ENCODE measurements at places on chromosomes 2 and 18.

GRCh38 chr2:138979131-138979785 lies 199.1 kb upstream of the NXPH2 start:
- DNase-seq, result peak; percentile 31

DNA sequence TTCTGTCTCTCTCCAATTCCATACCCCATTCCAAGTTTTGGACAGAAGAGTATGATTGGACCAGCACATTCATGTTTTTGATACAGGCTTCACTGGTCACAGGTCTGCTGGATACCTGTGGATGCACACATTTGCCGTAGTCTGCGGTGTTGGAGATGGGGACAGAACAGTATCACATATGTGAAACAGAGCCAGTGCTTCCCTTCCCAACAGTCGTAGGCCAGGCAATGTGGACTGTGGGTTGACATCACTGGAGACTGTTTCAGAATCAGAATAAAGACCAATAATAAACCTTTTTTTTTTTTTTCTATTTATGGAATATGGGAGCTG lies 18.7 kb downstream of the ACSL3 start:
- no peak for DNase-seq

DNA sequence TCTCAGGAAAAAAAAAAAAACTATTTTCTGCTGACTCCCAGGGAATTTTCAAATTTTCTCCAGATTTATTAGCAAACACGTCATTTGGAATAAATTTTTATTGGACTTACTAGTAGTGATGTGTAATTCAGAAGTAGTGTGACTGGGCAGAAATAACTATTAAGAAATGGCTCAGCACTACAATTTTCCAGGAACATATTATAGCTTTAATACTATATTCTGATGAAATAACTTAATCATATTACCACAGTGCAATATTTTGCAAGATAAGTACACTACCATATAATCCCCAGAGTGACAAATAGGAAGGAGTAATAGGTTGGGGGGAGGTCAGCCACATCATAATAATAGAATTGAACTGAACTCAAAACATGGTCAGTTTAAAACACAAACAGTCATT lies 19.7 kb upstream of the TNFAIP6 start:
- no peak for DNase-seq

- DNase-seq, result no peak
These were observed 46.4 kb upstream of the BZW1 start for GRCh38 chr2:200765139-200765951.

GRCh38 chr18:51191128-51191717 lies 6.3 kb downstream of the MEX3C start:
- DNase-seq, result no peak

GRCh38 chr2:73983322-73984202 lies 1.1 kb upstream of the TET3 start:
- DNase-seq, result no peak

DNA sequence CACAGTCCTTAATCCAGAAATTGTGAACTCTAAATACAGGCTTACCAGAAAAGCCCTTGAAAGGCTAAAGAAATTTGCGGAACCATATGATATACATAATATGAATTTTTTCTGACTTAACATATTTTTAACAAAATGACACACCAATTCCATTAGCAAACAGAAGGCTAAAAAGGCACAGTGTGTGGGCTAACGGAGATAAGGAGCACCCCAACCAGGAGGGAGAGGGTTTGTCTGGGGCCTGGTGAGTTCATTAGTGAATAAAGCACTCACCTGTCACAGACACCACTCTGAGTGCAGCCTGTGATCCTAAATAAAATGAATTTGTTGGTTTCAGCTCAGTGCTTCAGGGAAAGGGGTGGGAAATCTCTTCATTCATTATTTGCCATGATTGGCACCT lies 2.7 kb upstream of the FECH start:
- no peak for DNase-seq

- no peak for DNase-seq
These were observed 67.7 kb upstream of the GRB14 start for GRCh38 chr2:164688896-164689419.

DNA sequence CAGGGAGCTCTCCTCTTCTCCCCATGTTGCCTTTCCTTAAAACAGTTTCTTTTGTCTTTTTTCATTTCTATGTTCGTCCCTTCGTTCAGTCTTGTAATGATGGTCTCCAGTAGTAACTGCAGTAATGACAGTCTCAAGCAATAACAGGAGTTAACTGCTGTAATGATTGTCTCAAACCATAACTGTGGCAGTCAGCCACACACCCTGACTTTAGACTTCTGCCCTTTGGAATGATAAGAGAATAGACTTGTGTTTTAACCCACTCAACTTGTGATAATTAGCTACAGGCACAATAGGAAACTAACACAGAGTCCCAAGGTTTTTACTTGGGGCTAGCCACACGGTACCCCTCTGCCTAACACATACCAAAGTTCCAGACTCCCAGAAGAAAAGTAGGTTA lies 12.1 kb downstream of the TMEM131 start:
- DNase-seq, result no peak

GRCh38 chr2:39996653-39997080 lies 217.6 kb upstream of the THUMPD2 start:
- no peak for DNase-seq

GRCh38 chr2:974054-974453 lies 23.4 kb downstream of the SNTG2 start:
- DNase-seq, result no peak

- DNase-seq, result no peak
These were observed 26.5 kb upstream of the KCNF1 start for GRCh38 chr2:10885094-10885860.

DNA sequence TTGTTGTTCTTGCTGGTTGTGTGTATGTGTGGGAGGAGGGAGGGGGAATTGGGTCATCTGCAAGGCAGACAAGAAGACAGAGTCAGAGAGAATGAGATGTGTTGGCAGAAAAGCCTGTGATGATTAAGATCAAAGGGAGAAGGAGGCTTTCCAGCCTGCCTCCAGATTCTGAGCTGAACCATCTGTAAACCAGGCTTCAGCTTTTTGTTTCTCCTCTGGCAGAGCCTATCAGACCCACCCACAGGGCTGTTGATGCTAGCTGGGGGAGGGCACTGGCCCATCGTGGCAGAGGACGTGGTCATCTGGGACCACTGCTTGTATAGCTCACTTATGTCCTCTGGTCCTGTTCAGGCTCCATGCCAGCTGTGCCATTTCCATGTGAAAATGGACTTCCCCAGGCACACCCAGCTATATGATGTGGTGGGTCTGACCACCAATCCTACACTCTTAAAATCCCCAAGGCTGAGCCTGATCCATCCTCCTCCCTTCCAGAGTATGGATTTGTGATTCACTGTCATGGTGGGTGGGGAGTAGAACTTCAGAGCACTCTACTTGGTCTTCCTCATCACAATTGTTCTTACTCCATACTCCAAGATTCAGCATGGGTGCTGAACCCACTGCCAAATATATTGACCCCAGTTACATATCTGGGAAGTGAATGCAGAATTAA lies 27.8 kb upstream of the COL6A3 start:
- DNase-seq, result no peak

GRCh38 chr2:109516445-109517117 lies 97.2 kb downstream of the SEPTIN10 start:
- DNase-seq, result peak; percentile 98

GRCh38 chr2:210072493-210072892 lies 70.1 kb downstream of the RPE start:
- DNase-seq, result no peak

DNA sequence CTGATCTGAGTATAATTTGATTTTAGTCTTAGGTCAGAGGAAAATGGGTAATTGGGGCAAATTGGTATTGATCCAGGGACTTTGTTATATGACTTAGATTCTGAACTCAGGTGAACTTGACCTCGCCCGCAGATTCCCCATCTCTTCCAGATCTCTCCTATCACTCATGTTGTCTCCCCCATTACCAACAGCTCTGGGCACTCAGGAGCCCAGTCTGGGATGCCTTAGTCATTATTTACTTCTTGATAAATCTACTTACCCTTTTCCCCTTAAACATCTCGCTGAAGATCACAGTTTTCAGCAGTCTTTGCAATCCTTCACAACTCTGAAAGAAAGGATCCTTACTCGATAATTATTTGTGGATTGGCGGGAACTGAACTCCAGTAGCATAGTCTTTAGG lies 19.6 kb upstream of the HNMT start:
- DNase-seq, result no peak

GRCh38 chr2:178292586-178292985 lies 98.3 kb downstream of the OSBPL6 start:
- no peak for DNase-seq

GRCh38 chr2:173658946-173659371 lies 304.3 kb downstream of the CDCA7 start:
- no peak for DNase-seq

DNA sequence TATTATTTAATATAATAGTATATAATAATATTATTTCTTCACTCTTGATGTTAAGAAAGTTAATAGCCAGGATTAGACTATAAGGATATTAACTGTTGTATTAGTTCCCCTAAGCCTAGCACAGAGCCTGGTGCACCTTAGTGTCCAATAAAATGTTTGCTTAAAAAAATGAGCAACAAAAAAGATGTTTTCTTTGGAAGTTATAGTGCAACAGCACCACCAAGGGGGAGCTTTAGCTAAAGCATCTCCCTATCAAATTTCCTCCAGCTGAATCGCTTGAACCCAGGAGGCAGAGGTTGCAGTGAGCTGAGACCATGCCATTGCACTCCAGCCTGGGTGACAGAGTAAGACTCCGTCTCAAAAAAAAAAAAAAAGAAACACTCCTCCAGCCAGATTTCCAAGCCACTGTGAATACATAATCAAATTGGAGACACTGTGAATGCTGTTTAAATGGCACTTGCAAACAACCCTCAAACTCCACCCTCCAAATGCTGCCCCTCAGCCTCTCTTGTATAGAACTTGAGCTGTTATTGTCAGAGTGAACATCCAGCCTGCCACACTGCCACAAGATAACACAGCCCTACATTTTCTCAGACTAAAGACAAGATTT lies 221.9 kb downstream of the DYM start:
- DNase-seq, result no peak

- DNase-seq, result no peak
These were observed 221.5 kb upstream of the LYPD1 start for GRCh38 chr2:132891498-132891897.

GRCh38 chr18:8003878-8004675 lies 437.0 kb downstream of the PTPRM start:
- DNase-seq, result no peak

GRCh38 chr2:1858733-1859132 lies 114.4 kb upstream of the PXDN start:
- no peak for DNase-seq

DNA sequence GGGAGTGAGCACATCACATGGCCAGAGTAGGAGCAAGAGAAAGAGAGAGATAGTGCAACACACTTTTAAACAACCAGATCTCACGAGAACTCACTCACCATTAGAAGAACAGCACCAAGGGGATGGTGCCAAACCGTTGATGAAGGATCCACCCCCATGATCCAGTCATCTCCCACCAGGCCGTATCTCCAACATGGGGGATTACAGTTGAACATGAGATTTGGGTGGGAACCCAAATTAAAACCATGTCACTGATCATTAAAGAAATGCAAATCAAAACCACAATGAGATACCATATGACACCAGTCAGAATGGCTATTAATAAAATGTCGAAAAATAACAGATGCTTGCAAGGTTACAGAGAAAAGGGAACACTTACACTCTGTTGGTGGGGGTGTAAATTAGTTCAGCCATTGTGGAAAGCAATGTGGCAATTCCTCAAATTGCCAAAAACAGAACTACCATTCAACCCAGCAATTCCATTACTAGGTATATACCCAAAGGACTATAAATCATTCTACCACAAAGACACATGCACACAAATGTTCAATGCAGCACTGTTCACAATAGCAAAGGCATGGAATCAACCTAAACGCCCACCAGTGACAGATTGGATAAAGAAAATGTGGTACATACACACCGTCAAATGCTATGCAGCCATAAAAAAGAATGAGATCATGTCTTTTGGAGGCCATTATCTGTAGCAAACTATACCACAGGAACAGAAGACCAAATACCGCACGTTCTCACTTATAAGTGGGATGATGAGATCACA lies 137.1 kb downstream of the COL6A3 start:
- DNase-seq, result no peak

DNA sequence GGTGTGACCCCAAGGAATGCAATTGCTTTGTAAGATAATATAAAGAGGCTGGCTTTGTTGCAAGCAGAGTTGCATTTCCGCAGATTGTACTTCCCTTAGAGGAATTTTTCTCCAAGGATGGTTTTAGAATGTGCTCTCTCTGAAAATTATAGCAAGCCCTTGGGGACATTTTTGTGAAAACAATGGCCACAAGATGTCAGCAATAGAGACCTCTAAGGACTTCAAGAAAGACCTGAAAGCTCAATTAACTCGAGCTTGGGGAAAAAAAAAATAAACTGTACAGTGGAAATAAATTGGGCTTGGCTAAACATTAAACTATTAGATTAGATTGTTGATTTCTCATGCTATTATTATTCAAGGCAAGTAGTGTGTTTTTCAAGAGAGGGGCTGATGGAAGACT lies 81.3 kb upstream of the KYNU start:
- no peak for DNase-seq

DNA sequence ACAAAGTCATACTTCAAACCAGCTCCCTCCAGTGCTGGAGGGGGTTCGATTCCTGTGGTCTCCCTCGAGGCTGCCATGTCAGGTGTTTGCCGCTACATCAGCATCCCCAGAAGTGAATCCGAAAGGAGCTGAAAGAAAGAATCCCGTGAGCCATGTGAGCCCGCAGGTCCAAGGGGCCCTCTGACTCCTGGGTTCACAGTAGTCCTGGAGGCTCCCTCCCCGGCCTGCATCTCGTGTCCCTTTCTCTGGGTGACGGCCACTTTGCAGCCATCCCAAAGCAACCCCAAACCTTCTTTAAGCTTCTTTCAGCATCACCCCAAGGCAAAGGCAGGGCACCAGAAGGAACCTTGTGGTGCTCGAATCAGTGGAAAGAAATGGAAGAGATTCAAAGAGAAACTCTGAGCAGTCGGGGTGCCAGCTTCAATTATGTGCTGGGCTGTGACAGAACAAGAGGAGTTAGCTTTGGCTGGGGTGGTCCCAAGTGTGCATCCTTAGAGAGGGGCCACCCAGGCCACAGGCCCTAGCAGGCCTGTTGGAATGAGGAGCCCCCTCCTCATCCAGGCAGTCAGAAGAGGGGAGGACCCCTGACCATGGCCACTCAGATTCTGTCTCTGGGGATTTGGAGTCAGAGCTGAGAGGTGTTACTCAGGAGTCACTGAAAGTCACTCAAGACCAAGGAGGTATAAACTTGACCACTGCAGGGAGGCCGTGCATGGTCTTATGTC lies 59.7 kb downstream of the CIB4 start:
- DNase-seq, result no peak
